WERI-Rb-1 (cell line): ENCODE measurements at places on chromosomes 2 and 18.

DNA sequence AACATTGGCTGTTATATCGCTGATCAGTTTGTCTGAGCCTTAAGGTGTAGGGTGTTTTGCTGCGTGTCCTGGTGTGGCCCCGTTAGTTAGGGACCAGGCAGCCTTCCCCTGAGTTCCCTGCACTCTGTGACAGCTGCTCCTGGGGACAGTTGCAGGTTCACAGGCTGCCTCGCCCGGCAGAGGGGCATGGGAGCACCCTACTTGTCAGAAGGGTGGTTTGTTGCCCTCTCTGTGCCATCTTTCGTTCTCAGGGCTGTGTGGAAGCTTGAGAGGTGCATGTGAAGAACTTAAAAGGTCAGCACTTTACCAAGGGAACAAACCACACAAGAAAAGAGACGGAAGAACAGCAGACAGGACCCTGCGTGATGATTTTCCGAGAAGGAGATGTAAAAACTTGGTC, 159.6 kb downstream of the LDLRAD4 start:
- DNase-seq: no peak

DNA sequence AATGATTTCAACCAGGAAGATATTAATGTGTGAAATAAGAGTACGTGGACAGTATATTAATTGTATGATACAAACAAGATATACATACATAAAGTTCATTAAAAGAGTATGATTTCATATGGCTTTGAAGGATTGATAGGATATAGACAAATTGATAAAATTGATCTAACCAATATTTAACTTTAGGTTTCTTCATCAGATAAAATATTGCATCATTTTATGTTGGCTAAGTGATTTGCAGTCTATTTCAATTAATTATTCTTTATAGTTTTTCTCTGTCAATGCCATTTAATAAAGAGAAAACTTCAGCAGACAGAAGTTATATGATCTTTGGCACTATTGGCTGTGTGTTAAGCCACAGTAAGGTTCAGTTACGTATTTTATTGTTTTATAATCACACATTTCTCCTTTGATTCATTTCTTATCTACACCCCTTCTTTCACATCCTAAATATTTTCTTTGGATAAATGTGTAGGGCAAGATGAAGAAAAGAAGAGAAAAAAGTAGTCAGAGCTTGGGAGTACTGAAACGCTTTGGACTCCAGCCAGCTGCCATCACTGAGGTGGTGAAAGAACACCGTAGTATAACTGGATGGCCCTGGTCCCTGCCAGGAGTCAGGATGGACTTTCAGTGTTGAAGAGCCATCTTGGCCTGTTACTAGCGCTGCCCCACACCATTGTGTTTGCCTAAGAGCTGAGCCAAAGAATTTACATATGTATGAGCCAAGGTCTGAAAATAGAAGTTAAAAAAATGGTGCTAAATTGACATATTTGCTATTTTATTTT, 9.8 kb upstream of the CPS1 start:
- no peak for DNase-seq

DNA sequence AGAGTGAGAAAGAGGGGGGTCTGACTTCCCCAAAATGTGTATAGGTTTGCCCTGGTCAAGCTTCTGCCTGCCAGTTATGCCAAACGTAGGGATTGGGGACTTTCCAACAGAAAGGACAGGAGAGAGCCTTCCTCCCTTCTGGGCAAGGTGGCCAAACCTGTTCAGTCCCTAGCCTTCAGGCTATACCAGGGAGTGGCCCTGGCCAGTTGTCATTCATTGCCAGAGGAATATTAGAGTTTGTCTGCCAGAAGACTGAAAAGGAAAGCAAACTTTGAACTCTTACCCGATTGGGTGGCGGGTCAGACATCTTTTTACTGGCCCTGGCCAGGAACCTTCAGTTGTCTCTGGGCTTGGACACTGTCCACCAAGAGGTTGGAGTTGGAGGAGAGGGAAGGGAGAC, 22.1 kb downstream of the RAB3GAP1 start:
- no peak for DNase-seq

DNA sequence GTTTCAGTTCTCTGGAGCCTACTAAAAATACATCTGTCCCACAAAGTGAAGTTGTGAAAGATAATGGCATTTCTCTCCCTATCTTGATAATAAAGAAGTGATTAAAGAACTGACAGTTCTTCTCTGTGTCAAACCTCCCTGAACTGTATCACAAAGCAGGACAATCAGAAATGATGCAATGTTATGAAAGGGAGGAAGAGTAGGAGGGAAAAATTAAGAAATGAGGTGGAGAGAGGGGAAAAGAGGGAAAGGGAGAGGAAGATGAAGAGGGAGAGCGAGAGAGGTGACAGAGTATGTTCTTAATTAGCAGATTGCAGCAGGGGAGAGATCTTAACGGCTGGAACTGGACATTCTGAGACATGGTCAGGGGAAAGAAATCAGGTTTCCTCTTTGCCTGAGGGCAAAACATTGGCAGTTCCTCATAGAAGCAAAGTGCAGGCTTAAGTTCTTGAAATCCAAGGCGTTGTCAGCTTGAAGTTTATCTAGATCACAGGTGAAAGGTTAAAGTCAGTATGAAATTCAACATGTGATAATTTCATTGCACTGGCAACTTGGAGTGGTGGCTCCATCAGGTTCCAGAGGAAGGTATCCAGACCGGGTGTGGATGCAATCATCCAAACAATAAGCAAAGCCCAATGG, 54.6 kb downstream of the RDH14 start:
- no peak for DNase-seq

GRCh38 chr2:201923436-201924328, 110.0 kb upstream of the FZD7 start:
- no peak for DNase-seq

GRCh38 chr2:48939232-48939631, 183.7 kb upstream of the LHCGR start:
- DNase-seq: no peak

DNA sequence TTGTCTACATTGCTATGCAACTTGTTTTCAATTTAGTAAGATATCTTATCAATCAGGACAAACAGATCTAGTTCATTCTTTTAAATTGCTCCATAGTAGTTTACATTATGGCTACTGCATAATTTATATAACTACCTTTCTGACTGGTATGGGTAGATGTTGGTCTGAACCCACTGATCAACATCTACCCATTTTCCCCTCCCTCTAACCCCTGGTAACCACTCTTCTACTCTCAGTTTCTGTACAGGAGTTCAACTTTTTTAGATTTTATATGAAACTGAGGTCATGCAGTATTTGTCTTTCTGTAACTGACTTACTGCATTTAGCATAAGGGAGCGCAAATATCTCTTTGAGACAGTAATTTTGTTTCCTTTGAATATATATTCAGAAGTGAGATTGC, 73.2 kb downstream of the ITSN2 start:
- no peak for DNase-seq

DNA sequence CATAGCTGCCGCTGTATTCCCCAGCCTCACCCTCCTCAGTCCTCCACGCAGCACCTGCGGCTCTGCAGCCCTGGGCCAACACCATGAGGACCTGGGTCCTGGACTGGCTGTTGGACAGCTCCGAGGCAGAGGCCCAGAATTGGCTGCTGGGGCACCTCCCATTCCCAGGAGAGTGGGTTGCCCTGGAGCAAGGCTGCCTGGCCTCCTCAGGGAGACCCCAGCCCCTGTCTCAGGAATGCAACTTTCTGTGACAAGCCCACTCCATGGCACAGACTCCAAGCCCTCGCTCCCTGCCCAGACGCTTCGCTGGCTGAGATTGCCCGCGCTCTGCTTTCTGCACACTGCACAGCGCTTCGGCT, 33.0 kb downstream of the CYP26B1 start:
- DNase-seq: no peak

DNA sequence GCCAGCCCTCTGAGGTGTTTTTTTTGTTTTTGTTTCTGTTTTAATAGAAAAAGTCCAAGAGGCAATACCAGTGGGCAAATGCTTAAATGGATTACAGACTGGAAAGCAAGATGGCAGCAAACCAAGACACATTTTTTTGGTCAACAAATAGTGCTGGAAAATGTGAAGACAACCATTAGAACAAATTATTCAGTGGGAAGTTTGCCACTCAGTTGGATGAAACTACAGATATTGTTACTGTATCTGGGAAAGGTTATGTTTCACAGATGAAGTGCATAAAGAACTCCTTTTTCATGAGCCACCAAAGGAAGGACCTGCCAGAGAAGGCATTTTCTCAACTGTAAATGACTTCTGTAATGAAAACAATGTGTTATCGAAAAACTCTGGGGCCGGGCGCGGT, 93.0 kb upstream of the ODC1 start:
- DNase-seq: no peak

- no peak for DNase-seq
Observed at GRCh38 chr18:2914185-2914880, 67.5 kb downstream of the EMILIN2 start.

GRCh38 chr2:203897544-203897943, 30.0 kb downstream of the CTLA4 start:
- DNase-seq: no peak
